ENCODE measurements at places on chromosomes 16 and 17.
A peak's percentile ranks its signal among the peaks of the same experiment; 100 is the strongest.

DNA sequence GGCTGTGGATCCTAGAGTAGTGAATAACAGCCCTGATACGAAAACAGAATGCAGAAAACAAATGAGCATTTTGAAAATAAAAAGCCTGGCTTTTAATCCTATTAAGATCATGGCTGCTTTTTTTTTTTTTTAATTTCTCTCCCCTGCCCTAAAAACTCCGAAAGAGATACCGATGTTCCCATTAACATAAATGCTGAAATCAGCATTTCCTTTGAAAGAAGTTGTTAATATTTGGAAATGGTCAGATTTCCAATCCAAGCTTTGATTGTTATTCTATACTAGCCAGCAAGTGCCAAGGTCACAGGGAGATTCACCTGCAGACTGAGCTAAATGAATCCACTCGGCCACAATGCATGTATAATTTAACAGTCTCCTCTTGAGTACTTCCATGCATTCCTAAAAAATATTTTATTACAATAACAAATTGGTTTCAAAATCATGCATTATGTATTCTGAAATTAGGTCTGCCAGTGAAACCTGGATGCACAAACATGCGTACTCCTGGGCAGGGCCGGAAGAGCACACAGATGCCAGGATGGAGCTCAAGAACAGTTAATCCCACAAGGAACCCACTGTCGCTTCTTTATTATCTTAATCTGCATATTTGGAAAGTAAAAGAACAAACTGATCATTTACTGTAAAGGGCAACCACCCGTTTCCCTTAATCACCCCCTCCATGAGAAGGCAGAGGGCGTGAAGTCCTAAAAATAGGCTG, 521.5 kb upstream of the ZFHX3 start:
- DNase-seq: no peak

DNA sequence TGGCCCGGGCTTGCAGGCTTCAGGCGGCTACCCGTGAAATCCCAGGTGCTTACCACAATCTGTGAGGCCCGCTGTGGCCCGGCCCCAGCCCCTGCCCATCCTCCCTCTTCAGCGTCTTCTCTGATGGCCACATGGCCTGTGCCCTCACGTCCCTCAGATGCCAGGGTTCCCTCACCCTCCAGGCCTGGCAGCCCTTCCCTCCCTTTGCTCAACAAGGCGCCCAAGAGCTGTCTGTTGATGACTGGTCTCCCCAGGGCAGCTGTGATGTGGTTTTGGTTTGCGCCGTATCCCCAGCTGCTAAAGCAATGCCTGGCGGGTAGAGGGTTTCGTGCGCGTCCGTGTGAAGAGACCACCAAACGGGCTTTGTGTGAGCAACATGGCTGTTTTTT, 35.1 kb downstream of the PMM2 start:
- DNase-seq: no peak

DNA sequence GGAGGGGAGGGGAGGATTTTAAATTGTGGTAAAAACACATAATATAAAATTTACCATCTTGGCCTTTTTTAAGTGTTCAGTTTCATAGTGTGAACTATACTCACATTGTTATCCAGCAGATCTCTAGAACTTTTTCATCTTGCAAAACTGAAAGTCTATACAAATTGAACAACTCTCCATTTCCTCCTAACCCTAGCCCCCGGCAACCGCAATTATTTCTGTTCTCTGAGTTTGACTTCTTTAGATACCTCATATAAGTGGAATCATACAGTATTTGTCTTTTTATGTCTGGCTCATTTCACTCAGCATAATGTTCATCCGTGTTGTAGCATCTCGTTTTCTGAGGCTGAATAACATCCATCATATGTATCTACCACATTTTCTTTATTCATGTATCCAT, 30.0 kb upstream of the MRTFB start:
- DNase-seq: no peak

DNA sequence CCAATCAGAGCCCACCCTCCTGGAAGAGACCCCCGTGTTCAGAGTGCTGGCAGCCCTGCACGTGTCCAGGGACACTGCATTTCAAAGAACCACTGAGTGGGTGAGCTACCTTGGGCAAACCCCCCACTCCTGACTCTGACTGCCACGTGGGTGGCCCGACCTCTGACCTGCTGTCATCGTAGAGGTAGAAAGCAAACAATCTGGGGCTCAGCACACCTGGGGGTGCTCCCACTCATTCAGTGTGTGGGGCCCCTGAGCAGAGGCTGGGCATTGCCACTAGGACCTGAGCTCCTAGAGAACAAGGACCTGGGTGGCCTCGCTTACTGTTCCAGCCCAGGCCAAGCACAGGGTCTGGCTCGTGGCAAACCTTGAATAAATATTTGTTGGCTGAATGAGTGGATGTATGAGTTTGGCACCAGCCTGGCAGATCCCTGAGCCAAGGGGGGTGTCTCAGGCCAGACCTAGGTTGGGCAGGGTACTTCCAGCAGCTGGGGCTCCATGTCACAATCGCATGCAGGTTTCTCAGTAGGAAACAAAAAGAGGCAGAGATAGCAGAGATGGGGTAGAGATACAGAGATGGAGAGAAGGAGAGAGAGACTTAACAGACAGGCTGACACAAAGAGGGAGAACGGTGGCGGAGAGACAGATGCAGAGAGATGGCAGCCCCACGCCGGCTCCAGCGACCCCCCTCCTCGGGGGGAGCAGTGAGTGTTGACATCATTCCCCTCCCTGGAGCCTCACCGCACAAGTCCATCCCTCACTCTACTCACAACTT, 5.4 kb upstream of the DRC7 start:
- no peak for DNase-seq

- no peak for DNase-seq
Measured at GRCh38 chr17:48611213-48611612, 396 bp upstream of the HOXB7 start.

DNA sequence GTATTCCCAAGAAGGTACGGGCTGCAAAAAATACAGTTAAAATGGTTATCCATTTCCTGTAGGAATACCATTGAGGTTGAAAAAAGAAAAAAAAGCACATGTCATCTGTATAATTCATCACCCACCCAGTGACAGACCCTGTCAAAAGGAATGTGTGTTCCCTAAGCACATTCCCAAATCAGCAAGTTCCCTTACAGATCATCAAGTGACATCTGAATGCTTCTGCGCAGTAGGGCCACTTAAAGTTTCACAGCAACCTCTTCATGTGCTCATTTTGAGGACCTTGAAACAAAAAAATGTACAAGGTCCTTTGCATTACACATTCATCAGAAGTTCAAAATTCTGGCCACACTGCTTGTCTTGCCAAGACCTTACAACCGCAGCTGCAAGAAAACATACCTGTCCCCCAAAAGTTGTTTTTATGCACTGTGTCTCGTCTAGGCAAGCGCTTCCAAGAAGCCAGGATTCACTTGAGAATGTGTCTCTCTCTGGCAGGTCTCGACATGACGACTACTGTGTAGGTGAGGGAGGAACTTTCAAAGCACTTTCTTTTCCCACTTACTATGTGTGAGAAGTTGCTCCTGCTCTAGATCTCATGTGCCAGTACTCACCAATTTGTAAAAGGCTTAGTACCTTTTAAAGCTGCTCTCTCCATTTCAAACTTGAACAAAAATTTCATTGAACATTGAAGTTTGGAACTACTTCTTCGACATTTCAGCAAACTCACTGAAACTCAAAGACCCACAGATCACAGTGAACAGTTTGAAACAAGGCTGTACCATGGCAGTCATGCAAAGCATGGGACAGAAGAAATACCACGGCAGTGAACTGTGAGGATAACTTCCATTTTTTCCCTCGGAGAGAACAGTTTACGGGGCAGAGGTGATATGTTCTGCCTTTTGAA, 4.3 kb upstream of the POLG2 start:
- no peak for DNase-seq

- no peak for DNase-seq
Measured at GRCh38 chr17:530851-531250, 178.2 kb upstream of the RPH3AL start.

DNA sequence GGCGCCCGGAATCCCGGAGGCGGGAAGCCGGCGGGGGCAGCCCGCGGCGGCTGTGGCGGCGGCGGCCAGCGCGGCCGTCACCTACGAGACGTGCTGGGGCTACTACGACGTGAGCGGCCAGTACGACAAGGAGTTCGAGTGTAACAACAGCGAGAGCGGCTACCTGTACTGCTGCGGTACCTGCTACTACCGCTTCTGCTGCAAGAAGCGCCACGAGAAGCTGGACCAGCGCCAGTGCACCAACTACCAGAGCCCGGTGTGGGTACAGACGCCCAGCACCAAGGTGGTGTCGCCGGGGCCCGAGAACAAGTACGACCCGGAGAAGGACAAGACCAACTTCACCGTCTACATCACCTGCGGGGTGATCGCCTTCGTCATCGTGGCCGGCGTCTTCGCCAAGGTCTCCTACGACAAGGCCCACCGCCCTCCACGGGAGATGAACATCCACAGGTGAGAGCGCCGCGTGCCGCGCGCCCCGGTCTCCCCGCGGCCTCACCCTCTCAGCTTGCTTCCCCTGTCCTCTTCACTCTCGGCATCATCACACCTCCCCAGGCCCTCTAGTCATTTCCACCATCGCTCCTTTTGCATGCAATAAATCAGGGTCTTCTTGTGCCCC, 706 bp downstream of the SHISA6 start:
- peak; percentile 63 for DNase-seq

- no peak for DNase-seq
Measured at GRCh38 chr17:7916385-7916682, 245 bp upstream of the RNF227 start.

GRCh38 chr17:77570565-77570898, 388.0 kb upstream of the TNRC6C start:
- DNase-seq: peak; percentile 62

DNA sequence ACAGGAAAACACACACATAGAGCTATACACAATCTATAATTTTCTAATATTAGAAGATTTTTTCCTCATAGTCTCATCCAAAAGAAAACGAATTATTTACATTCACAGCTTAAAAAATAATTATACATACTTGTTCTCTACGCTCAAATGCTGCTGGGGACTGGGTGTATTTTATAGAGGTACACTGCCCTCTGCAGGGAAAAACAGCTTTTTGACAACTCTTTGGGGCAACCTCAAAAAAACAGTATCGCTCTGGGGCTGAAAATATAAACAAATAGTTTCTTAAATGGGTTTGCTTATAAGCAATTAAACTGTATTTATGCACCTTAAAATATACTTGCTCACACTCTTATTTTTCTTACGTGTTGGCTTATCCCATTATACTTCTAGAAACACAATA, 261.8 kb upstream of the PSMD7 start:
- no peak for DNase-seq

DNA sequence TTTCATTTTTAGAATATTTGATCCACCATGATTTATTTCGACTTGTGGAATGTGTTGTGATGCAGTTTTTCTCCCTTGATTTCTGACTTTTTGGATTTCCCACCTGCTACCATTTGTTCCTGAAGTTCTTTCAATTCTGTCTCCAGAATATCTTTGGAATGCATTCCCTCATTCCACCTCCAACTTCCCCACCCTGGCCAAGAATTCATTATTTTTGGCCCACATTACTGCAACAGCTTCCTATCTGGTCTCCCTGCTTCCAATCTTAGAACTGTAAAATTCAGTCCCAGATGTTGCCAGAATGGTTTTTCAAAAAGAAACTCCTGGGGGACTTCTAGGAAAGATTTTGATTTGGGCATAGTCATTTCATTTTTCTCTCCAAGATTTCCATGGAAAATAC, 182.3 kb upstream of the HS3ST4 start:
- no peak for DNase-seq

DNA sequence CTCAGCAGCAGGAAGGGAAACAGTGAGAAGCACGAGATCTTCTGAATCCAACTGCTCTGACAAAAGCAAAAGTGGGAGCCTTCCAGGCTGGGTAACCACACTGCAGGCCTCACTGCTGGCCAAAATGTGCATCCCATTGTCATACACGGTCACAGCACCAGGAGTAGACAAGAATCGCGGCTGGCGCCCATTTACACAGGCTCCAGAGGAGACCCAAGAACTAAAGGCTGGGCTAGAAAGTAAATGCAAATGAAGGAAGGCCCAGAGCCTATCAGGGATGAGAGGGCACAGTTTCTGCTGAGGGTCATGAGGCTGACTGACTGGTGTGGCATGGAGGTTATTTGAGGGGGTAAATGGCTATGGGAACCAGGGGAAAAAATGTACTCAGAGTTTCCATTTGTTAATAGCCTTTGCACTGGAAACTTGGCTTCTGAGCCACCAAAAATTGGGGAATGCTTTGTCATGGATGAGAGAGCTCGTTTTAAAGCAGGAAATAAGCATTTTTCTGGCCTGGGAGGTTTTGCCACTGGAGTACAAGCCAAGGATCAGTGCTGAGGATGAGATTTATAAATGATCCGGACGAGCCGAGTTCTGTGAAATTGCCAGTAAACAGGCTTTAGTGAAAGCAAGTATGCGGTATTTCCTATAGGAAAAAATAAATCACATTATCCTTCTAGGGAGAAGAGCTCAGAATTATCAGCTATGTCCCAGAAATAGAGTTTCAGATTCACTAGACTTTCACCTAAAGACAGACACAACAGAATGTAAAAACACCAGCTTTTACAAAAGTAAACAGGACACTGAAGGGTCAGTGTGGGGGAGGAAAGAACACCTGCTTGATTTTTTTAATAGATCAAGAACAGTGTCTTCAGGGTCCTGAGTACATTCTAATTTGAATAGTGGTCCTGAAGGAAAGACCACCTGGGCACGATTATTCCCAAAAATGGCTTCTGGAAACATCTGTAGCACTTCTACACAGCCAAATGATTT, 66.9 kb upstream of the GSG1L start:
- no peak for DNase-seq

GRCh38 chr17:78973792-78974520, 5.8 kb downstream of the LGALS3BP start:
- DNase-seq: no peak

- peak; percentile 72 for DNase-seq
Measured at GRCh38 chr17:57121308-57122042, 36.4 kb downstream of the AKAP1 start.
